ENCODE measurements at places on chromosomes 7 and 10.
A peak's percentile ranks its signal among the peaks of the same experiment; 100 is the strongest.

DNA sequence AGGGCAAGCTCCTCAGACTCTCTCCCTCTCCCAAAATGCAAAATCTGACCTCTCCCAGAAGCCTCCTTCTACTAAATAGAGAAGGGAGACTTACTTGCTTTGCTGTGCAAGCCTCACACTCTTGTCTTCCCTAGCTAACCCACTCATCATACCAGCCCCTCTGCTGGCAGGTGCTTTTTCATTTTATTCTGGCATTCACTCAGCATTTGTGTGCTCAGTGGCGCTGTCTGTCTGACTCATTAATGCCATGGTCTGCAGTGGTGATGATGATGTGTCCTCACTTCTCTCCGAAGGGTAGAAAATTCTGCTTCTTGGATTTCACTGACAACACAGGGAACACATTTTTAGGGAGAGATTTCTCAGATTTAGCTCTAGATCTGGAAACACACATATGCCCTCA, 22.0 kb upstream of the BTRC start:
- no peaks in the 10 kb centered on the region for H3K27me3 ChIP-seq
- no peak overlapping the region for H3K4me3 ChIP-seq
- no peaks in the 10 kb centered on the region for H3K4me1 ChIP-seq
- H3K27ac ChIP-seq, result no peak overlapping the region
- DNase-seq, result no peak

DNA sequence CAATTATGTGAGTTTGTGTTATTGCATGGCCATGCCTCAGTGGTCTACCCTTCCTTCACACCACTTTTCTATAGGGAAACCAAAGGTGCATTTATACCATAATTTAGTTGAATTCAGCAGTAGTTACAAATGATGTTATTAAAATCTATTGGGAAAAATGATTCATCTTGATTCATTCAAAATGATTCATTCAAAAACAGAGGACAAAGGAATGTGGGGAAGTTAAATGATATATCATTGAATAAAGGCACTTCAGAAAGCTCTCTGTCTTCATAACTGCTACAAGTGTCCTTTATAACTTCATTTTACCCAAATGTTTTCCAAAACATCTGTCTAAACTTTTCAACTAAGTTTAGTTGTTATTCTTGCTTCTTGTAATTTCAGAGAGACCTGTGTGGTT, 722.9 kb downstream of the GRM8 start:
- no peak overlapping the region for H3K27ac ChIP-seq
- DNase-seq, result no peak
- H3K27me3 ChIP-seq, result no peaks in the 10 kb centered on the region
- H3K4me1 ChIP-seq, result no peaks in the 10 kb centered on the region
- no peaks in the 10 kb centered on the region for H3K36me3 ChIP-seq
- no peak overlapping the region for H3K4me3 ChIP-seq

GRCh38 chr10:20033476-20033875, 217.2 kb downstream of the PLXDC2 start:
- no peak overlapping the region for H3K27ac ChIP-seq
- no peak overlapping the region for H3K4me3 ChIP-seq
- no peaks in the 10 kb centered on the region for H3K36me3 ChIP-seq

DNA sequence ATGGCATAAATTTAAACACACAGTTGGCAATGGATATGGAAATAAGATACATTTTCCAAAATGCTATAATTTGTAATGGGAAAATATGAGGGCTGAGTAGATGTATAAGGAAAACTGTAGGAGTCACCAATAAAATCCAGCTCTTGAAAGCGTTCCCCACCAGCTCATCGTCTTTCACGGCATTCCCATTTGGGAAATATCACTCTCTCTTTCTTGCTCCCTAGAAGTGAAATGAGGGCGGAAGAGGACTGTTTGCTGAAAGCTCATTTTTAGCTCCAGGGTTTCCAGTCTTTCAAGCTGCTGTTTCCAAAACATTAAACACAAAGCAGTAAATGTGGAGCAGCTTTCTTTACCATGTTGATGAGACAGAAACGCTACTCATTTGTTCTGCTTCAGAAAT, 104.6 kb upstream of the SFMBT2 start:
- H3K27ac ChIP-seq, result no peak overlapping the region
- H3K4me1 ChIP-seq, result peaks cover 9% of the 10 kb centered on the region
- DNase-seq, result no peak
- H3K36me3 ChIP-seq, result no peaks in the 10 kb centered on the region

DNA sequence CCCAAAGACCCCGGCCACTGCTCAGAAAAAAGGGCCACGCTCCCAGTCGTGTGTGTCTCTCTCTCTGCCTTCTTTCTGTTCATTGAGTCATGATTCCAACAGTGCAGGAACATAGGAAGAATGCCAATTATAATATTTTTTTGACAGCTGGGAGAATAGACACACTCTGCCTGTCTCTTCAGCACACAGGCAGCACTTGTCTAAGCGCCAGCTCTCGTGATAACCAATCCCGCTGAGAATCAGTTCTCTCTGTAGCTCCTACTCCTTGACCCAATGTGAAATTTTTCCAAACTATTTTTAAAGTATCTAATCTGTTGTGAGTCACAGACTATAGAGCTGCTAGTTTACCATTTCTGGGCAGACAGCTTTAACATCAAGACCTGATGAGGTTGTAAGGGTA, 145.7 kb upstream of the RHEB start:
- H3K27ac ChIP-seq, result no peak overlapping the region
- H3K4me1 ChIP-seq, result peaks cover 3% of the 10 kb centered on the region
- H3K27me3 ChIP-seq, result no peaks in the 10 kb centered on the region
- DNase-seq, result no peak
- no peak overlapping the region for H3K4me3 ChIP-seq
- H3K36me3 ChIP-seq, result no peaks in the 10 kb centered on the region

DNA sequence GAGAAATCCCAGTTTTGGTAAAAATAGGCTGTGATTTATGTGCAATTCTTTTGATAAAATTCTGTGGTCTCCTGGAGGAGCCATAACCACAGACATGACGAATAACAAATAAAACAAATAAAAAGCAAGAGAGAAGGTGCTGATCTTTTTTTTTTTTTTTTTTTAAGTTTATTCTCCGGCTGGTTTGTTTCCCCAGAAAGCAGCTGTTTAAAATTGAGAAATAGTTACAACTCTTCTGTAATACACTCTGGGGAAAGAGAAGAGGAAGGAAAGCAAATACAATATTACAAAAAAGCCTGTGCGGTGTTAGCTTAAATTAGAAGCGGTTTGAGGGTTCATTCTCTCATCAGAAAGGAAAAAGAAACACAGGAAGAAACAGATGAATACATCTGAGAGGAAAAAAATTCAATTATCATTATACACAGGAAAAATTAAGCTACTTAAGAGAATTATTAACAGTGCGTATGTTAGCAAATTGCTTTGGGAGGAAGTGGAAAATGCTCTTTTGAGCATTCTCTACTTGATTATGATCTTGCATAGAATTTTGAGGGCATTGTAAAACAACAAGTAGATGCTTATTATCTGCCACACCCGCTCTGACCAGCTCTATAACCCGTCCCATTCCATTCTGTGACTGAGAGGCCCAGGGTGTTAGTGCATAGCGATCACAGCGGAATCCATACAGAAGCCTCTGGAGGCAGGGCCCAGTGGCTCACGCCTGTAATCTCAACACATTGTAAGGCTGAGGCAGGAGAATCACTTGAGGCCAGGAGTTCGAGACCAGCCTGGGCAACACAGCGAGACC, 40.6 kb upstream of the WAC start:
- no peak overlapping the region for H3K27ac ChIP-seq
- H3K36me3 ChIP-seq, result no peaks in the 10 kb centered on the region
- H3K27me3 ChIP-seq, result no peaks in the 10 kb centered on the region
- H3K4me3 ChIP-seq, result no peak overlapping the region
- DNase-seq, result no peak

DNA sequence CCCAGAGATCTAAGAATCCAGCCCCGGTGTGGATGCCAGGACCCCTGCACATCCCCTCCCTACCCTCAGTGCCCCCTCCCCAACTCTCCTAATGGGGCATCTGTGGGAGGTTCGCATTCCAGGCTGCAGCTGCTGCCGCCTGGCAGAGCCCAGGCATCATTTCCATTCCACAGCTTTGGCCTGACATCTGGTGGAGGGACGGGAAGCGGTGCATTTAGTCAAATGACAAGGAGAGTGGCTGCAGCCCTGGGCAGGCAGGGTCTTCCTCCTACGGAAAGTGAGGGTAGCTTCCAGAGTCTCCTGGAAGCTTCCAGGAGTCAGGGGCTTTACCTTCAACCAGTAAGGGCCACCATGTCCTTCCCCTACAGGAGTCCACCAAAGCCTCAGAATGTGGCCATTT, 30.8 kb downstream of the PRLHR start:
- H3K27me3 ChIP-seq, result no peaks in the 10 kb centered on the region
- no peaks in the 10 kb centered on the region for H3K36me3 ChIP-seq
- H3K27ac ChIP-seq, result no peak overlapping the region
- peak; percentile 88 for DNase-seq
- H3K4me1 ChIP-seq, result no peaks in the 10 kb centered on the region

DNA sequence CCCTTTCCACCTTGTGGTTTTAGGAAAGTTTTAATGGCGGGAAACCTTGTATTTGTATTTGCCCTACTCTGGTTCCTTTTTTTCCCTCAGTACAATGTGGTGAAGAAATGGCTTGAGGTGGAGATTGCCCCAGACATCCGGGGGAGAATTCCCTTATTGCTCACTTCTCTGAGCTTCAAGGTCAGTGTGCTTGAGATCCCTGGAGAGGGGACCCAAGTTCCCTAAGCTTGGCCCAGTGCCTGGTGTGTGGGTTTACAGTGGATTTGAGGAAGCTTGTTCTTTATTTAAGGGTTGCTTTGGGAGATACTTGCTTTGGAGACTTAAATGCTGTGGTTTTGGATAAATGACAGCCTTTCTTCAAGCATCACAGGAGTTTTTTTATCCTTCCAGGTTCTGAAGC, 18.3 kb downstream of the CALHM2 start:
- no peaks in the 10 kb centered on the region for H3K4me1 ChIP-seq
- no peak overlapping the region for H3K4me3 ChIP-seq
- peaks cover 87% of the 10 kb centered on the region for H3K36me3 ChIP-seq
- H3K27ac ChIP-seq, result no peak overlapping the region
- no peak for DNase-seq
